ENCODE measurements at places on chromosomes 2 and 18.

GRCh38 chr18:73549236-73549635 lies 598.4 kb downstream of the FBXO15 start:
- no peaks in the 10 kb centered on the region for H3K27me3 ChIP-seq
- no peak overlapping the region for H3K27ac ChIP-seq
- H3K36me3 ChIP-seq: no peaks in the 10 kb centered on the region
- DNase-seq: no peak
- H3K4me3 ChIP-seq: no peak overlapping the region

- H3K27ac ChIP-seq: no peak overlapping the region
- no peaks in the 10 kb centered on the region for H3K36me3 ChIP-seq
- peaks cover 6% of the 10 kb centered on the region for H3K4me1 ChIP-seq
- H3K4me3 ChIP-seq: no peak overlapping the region
Measured at GRCh38 chr2:75605770-75606529, 40.6 kb upstream of the MRPL19 start.

DNA sequence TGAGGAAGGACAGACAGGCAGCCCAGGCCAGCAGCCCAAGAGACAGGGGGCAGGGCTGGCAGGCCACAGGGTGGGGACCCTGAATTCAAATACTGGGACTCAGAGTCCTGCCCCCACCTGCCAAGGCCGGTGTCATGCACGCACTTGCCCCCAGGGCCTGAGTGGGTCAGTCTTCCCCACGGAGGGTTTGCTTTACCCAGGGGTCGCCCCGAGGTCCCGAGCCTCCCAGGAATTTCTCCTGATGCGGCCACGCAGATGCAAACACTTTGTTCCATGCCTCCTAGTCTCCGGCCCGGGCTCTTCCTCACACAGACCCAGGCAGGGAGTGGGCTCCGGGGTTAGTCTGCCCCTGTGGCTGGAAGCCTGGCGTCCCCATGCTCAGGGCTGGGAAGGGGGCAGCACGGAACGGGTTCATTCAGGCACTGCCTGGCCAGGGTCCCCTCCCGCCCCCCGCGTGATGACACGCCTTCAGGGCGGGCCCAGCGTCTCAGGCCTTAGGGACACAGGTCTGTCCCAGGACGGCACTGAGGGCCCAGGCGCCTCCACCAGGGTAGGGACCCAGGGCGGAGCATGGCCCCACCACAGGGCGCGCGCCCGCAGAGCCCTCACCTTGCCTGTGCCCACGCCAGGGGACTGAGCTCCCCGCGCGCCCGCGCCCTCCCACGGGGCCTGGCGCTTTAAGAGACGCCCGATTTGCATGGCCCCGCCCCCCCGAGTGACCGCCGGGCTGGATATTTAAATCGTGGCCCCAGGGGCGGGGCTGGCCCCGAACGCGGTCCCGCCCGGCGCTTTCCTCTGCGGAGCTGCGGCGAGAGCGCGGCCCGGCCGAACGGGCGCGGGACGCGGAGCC lies at the start of gene SNED1:
SNED1 (plus strand) TSS at position 763 of the 850 bp plus-strand sequence. CDS start 220 bp downstream, outside the sequence.
- DNase-seq: peak; percentile 56
- peaks cover 32% of the 10 kb centered on the region for H3K27me3 ChIP-seq
- H3K4me1 ChIP-seq: no peaks in the 10 kb centered on the region
- no peak within 1 kb of the TSS for H3K27ac ChIP-seq

- H3K4me1 ChIP-seq: no peaks in the 10 kb centered on the region
- no peaks in the 10 kb centered on the region for H3K36me3 ChIP-seq
- no peak overlapping the region for H3K27ac ChIP-seq
- H3K27me3 ChIP-seq: no peaks in the 10 kb centered on the region
- H3K4me3 ChIP-seq: no peak overlapping the region
Measured at GRCh38 chr2:103986001-103986400, 867.9 kb upstream of the POU3F3 start.

DNA sequence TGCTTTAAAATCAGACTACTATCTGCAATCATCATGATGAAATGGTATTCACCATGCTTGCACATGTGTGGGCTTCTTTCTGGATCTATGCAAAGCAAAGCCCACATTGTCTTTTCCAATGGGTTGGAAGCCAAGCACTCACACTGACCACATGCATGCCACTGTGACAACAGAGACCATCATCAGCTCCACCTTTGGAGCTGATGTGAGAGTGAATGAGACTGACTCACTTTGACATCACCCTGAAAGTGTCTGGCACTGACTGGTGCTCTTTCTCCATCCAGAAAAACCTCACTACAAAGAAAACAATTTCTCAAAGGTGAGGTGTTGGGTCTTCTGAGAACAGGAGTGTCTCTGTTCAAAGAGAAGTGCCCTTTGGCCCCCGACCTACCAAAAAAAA lies 4.7 kb downstream of the MYO5B start:
- peaks cover 48% of the 10 kb centered on the region for H3K27me3 ChIP-seq
- no peak overlapping the region for H3K27ac ChIP-seq
- no peak overlapping the region for H3K4me3 ChIP-seq
- H3K36me3 ChIP-seq: no peaks in the 10 kb centered on the region
- peaks cover 7% of the 10 kb centered on the region for H3K4me1 ChIP-seq

DNA sequence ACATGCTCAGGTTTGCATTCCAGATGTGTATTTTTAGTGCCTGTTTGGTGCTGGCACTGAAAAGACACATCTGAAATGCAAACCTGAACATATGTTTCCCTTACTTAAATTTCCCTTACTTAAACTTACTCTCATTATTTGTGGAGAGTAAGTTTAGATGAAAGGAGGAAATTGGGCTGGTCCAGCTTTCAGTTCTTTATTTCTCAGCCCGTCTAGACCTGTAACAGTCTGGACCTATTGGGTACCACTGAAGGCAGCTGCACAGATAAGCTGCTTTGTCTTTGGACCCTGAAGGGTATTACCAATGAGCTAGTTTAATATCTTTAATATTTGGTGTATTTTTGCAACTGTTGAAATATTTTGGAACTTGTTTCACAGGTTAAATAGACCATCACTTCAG lies 17.0 kb upstream of the DSG3 start:
- no peaks in the 10 kb centered on the region for H3K4me1 ChIP-seq
- no peak overlapping the region for H3K27ac ChIP-seq
- H3K36me3 ChIP-seq: no peaks in the 10 kb centered on the region
- no peak overlapping the region for H3K4me3 ChIP-seq

DNA sequence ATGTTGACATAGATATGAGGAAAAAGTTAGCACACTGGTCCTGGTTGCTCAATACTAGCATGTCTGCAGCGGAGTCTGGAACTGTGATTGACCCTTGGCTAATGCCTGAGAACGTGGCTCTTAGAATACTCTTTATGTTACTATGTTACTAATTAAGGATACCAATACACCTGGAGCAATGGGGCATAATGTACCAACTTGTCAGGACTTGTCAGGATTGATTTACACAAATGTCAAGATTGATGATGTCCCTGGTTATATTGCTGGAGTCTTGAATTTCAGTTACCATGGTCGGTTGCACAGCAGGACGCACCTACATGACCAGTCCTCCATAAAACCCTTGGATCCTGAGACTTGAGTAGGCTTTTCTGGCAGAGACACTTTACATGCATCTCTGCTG lies 810.9 kb downstream of the CPS1 start:
- no peak overlapping the region for H3K4me3 ChIP-seq
- H3K27me3 ChIP-seq: no peaks in the 10 kb centered on the region
- no peak overlapping the region for H3K27ac ChIP-seq
- no peak for DNase-seq
- no peaks in the 10 kb centered on the region for H3K36me3 ChIP-seq

DNA sequence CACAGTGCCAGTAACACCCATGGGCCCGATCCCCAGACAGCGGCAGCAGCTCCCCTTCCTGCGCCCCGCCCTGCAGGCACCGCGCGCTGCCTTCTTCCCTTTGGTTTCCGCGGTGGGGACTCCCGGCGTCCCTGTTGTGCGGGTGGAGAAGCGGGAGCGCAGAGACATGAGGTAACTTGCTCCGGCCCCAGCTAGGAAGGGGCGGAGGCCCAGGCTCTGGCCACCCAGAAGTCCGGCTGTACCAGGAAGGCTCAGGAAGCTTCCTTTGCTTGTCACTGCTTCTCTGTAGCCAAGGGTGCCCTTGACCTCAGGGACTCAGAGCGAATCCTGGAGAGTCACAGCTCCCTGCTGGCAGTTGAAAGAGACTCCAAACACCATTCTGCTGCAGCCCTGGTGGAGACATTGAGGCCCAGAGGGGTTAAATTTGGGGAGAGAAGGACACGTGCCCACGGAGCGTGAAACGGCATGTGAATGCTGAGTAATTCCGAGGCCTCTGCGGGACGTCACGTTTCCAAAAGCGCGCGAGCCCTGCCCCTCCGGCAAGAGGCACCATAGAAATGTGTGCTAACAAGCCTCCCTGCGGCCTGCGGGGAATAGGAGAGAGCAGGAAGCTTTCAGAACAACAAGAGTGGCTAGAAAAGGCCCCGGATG lies 6.7 kb upstream of the ADCY3 start:
- no peaks in the 10 kb centered on the region for H3K27me3 ChIP-seq
- no peak overlapping the region for H3K27ac ChIP-seq
- no peak overlapping the region for H3K4me3 ChIP-seq
- H3K4me1 ChIP-seq: peaks cover 11% of the 10 kb centered on the region
- DNase-seq: no peak

DNA sequence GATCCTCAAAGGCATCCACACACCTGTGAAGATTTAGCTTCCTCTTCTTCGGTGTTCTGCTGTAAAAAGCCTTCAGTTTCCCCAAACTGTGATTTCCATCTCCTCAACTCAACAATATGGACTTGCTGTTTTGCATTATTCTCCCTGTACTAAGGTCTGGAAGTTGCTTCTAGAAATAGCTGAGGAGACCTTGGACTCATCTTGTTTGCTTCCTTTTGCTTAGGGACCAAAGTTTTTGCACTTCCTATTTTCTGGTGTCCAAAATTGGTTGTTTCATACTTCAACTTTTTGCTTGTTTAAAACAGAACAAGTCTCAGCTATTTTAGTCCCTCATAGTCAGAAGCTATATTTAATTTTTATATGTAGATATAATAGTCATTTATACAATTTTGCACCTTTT lies 201.9 kb upstream of the COPS8 start:
- H3K27me3 ChIP-seq: peaks cover 12% of the 10 kb centered on the region
- H3K36me3 ChIP-seq: no peaks in the 10 kb centered on the region
- DNase-seq: no peak
- no peak overlapping the region for H3K4me3 ChIP-seq
- no peaks in the 10 kb centered on the region for H3K4me1 ChIP-seq

DNA sequence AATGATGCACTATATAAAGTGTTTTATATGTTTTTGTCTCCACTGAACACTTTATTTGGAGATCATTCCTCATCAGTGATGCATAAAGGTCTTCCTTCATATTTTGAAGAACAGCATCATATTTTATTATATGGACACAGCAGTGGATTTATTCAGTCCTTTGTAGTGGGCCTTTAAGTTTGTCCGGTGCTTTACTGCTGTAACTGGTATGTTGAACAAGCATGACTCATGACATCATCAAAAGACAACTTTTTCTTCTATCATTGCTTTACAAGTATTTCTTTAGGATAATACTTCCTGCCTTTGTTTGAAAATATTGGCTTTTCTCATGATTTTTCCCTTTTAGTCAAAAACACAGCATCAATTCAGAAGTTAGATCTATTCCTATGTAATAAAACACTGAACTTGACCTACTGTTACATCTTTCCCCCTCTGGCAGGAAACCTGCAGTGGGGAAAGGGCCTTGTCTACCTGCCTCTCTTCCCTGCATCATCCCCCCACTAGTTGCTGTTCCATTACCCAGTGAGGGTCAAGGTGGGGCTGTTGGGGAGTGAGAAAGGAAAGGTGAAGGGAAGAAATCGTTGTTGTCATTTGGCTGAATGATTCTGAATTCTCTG lies 241.2 kb downstream of the CYP26B1 start:
- H3K27me3 ChIP-seq: peaks cover 3% of the 10 kb centered on the region
- H3K4me3 ChIP-seq: no peak overlapping the region
- H3K4me1 ChIP-seq: no peaks in the 10 kb centered on the region

DNA sequence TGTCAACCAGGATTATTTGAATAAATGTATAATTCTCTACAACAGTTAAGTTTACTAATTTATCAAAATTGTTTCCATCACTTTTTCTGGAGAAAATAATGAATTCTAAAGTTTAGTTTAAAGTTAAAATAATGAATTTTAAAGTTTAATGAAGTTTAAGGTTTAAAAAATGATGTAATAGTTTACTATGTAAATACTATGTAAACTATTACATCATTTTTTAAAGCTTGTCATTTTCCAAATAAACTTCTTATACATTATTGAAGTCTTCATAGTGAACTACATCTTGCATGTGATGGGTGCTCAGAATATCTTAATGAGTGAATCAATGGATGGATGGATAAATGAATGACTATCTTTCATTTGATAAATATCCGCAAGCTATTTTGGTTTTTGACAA lies 38.8 kb downstream of the CD28 start:
- H3K36me3 ChIP-seq: peaks cover 61% of the 10 kb centered on the region
- H3K4me3 ChIP-seq: no peak overlapping the region
- H3K27me3 ChIP-seq: no peaks in the 10 kb centered on the region
- H3K27ac ChIP-seq: no peak overlapping the region
- DNase-seq: no peak
- H3K4me1 ChIP-seq: peaks cover 70% of the 10 kb centered on the region

- H3K27ac ChIP-seq: no peak overlapping the region
- no peak overlapping the region for H3K4me3 ChIP-seq
- H3K27me3 ChIP-seq: no peaks in the 10 kb centered on the region
- no peaks in the 10 kb centered on the region for H3K36me3 ChIP-seq
Measured at GRCh38 chr18:46161703-46162396, 57.7 kb downstream of the HAUS1 start.

DNA sequence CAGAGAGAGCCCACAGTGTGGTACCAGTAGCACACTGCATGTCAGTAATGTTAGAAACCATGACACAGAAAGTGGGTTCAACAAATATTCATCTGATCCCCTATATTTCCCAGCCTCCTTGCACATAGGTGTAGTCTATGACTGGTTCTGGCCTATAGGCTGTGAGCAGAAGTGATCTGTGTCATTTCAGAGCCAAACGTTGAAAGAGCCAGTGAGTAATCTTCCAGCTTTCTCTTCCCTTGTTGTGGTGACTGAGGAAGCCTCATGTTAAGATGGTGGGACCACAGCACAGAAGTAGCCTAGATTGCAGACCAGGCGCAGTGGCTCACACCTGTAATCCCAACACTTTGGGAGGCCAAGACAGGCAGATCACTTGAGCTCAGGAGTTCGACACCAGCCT lies 4.1 kb downstream of the TMEM237 start:
- H3K4me3 ChIP-seq: no peak overlapping the region
- peaks cover 35% of the 10 kb centered on the region for H3K36me3 ChIP-seq
- no peak for DNase-seq
- no peaks in the 10 kb centered on the region for H3K27me3 ChIP-seq
- H3K4me1 ChIP-seq: peaks cover 13% of the 10 kb centered on the region

DNA sequence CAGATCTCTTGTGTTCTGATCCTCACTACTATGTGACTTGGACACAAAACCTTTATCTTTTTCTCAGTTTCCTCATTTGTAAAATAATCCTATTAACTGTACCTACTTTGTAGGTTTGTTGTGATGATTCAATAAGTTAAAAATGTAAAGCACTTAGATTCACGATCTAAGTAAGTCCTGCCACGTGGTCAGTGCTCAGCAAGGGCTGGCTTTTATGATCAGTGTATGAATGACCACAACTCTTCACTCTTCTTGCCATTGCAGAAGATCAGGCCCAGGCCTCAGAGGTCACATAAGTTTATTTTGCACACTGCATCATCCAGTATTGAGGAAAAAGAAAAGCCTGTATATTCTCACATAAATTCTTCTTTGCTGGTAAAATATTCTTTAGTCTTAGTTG lies 1192.5 kb upstream of the ACVR2A start:
- no peak for DNase-seq
- no peaks in the 10 kb centered on the region for H3K36me3 ChIP-seq
- no peak overlapping the region for H3K27ac ChIP-seq

- H3K27ac ChIP-seq: no peak overlapping the region
- no peak overlapping the region for H3K4me3 ChIP-seq
- H3K4me1 ChIP-seq: no peaks in the 10 kb centered on the region
- no peaks in the 10 kb centered on the region for H3K36me3 ChIP-seq
Measured at GRCh38 chr18:8559612-8560186, 49.5 kb upstream of the RAB12 start.
